Activated T-helper 1 cell treated with anti-CD3 and anti-CD28 coated beads, Interleukin-12 subunit alpha, Interleukin-12 subunit beta, Interleukin-2, Interleukin-4 antibody, amounts not matched to agents 30 ng/mL and 10 ng/mL and 1 ng/mL, durations not matched to agents 14 hours and 24 hours and 36 hours (primary cell): ENCODE measurements at places on chromosomes 2 and 18.

- no peak overlapping the region for H3K27ac ChIP-seq
- H3K36me3 ChIP-seq, result no peaks in the 10 kb centered on the region
- no peak overlapping the region for H3K4me3 ChIP-seq
- H3K27me3 ChIP-seq, result no peaks in the 10 kb centered on the region
- no peak for DNase-seq
Measured at GRCh38 chr2:162734866-162735265, 103.7 kb downstream of the KCNH7 start.

DNA sequence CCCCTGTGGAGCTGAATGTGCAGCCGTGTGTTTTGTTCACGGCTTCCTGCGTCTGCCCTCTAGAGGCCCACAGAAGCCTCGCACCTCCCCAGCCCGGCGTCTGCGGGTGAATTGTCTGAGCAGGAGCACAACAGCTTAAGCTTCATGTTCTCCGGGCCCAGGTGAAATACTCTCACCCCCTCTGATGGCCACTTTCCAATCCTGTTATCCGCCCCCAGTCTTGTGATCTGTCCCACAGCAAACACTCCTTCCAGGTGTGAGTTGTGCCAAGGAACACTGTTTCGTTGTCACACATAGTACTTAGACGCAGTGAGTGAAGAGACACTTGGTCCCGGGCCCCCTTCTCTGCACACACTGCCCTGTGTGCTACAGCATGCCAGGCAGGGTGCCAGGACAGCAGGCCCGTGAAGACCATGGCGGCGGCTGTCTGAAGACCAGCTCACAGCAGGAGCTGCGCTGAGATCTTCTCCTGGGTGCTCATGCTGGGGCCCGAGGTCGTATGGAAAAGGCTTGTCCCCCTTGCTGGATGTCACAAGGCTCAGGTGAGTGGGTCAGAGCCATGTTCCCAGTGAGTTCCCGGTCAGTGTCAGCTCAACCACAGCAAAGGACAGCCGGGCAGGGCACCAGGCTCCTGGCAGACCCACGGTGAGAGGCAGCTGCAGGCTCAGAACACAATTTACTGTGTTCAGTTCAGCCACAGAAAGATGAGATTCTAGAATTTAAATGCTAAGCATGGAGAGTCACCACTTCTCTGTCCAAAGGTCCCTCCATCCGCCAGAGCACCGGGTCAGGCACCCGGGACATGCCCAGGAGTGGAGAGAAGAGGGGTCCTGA lies 6.8 kb upstream of the PXDN start:
- no peak overlapping the region for H3K27ac ChIP-seq
- H3K4me1 ChIP-seq, result no peaks in the 10 kb centered on the region
- H3K36me3 ChIP-seq, result no peaks in the 10 kb centered on the region
- no peak overlapping the region for H3K4me3 ChIP-seq
- H3K27me3 ChIP-seq, result peaks cover 1% of the 10 kb centered on the region
- peak; percentile 11 for DNase-seq

GRCh38 chr2:222361787-222362186 lies 62.6 kb upstream of the SGPP2 start:
- H3K27ac ChIP-seq, result no peak overlapping the region
- H3K27me3 ChIP-seq, result peaks cover 2% of the 10 kb centered on the region
- no peak overlapping the region for H3K4me3 ChIP-seq

DNA sequence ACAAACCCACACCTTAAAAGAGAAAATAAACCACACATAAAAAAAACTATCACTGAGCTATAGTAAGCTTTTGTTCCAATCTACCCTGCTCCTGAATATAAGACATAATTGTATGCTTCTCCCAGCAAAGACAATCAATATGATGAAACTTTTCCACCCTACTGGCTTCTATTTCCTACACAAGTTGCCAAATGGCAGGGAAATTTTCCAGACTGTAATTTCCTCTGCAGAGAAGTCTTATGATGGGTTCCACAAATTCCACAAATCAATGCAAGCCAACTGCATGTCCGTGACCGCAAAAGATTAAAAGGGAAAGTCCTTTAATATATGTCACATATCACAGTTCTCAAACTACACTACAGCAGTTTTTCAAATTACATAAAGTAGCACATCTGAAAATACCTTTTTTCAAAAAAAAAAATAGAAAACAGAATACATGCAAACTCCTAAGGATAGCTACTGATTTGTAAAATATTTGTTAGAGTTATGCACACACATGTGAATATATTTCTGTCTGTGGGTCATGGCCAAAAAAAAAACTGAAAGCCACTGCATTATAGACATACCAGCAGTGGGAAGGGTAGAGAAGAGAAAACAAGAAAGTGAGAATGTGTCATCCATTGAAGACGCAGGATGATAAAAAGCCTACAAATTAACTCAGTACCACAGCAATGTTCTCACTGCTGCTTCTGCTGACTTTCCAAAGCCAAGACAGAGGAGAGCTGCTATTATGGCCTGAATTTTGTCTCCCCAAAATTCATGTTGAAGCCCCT lies 61.4 kb downstream of the RPL31 start:
- H3K27me3 ChIP-seq, result peaks cover 3% of the 10 kb centered on the region
- H3K36me3 ChIP-seq, result no peaks in the 10 kb centered on the region
- no peak overlapping the region for H3K27ac ChIP-seq
- no peak overlapping the region for H3K4me3 ChIP-seq
- DNase-seq, result no peak

- H3K4me1 ChIP-seq, result no peaks in the 10 kb centered on the region
- no peaks in the 10 kb centered on the region for H3K36me3 ChIP-seq
- no peak for DNase-seq
- H3K27ac ChIP-seq, result no peak overlapping the region
- peaks cover 16% of the 10 kb centered on the region for H3K27me3 ChIP-seq
- H3K4me3 ChIP-seq, result no peak overlapping the region
Measured at GRCh38 chr2:174282441-174282840, 34.1 kb upstream of the OLA1 start.

- H3K27ac ChIP-seq, result no peak overlapping the region
- no peaks in the 10 kb centered on the region for H3K27me3 ChIP-seq
- H3K4me1 ChIP-seq, result no peaks in the 10 kb centered on the region
Measured at GRCh38 chr18:24831871-24832665, 371.6 kb downstream of the HRH4 start.

- peaks cover 22% of the 10 kb centered on the region for H3K27me3 ChIP-seq
- H3K4me1 ChIP-seq, result no peaks in the 10 kb centered on the region
- no peak for DNase-seq
- H3K36me3 ChIP-seq, result no peaks in the 10 kb centered on the region
- H3K4me3 ChIP-seq, result no peak overlapping the region
Measured at GRCh38 chr2:96993367-96993766, 7.0 kb upstream of the FAM178B start.

DNA sequence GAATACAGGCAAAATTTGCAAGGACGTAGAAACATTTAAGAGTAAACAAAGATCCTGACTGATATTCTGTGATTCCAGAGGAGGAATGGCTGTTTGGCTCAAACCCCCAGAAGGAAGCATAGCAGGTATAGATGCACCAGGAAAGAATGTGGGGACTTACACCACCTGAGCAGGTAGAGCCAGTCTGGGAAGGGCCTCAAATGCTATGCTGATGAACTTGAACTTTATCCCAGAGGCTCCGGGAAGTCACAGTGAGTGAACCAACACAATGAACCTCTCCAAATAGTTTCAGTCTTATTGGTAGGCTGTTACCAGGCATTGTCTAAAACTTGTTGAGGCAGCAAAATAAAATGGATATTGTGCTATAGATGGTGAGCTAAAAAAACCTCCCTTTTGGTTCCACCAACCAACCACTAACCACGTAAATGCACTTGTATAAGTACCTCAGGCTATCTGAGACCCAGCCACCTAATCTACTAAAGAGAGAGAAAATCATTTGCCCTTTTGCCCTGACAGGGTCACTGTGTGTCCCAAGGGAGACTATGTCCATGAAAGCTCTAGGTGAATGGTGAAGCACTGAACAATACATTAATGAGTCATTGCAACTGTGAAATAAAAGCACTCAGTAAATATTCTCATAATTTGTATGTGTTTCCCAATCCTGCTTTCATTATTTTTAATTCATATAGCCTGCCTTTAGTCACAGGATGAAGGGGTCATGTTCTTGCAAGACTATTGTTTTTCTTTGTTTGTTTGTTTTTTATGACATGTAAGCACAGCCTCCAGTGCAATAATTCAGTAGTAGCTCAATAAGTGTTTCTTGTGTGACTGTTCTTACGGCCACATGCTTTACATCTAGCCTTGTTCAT lies 911.6 kb downstream of the EPHA4 start:
- H3K27me3 ChIP-seq, result no peaks in the 10 kb centered on the region
- H3K27ac ChIP-seq, result no peak overlapping the region
- no peak overlapping the region for H3K4me3 ChIP-seq

- H3K27ac ChIP-seq, result peak overlapping the region; percentile 41
- H3K36me3 ChIP-seq, result no peaks in the 10 kb centered on the region
- no peak for DNase-seq
- no peak overlapping the region for H3K4me3 ChIP-seq
- H3K27me3 ChIP-seq, result peaks cover 4% of the 10 kb centered on the region
Measured at GRCh38 chr2:38146275-38146906, 70.4 kb upstream of the CYP1B1 start.

- DNase-seq, result no peak
- no peak overlapping the region for H3K4me3 ChIP-seq
- peaks cover 12% of the 10 kb centered on the region for H3K27me3 ChIP-seq
- H3K36me3 ChIP-seq, result no peaks in the 10 kb centered on the region
Measured at GRCh38 chr18:402129-402528, 98.4 kb downstream of the COLEC12 start.

GRCh38 chr18:45828917-45829811 lies 3.7 kb downstream of the SIGLEC15 start:
- no peak for DNase-seq
- peaks cover 12% of the 10 kb centered on the region for H3K4me1 ChIP-seq
- no peaks in the 10 kb centered on the region for H3K36me3 ChIP-seq
- H3K27me3 ChIP-seq, result peaks cover 11% of the 10 kb centered on the region

GRCh38 chr2:225768741-225769140 lies 369.2 kb downstream of the NYAP2 start:
- no peak overlapping the region for H3K27ac ChIP-seq
- DNase-seq, result no peak
- H3K36me3 ChIP-seq, result no peaks in the 10 kb centered on the region

GRCh38 chr2:47724221-47724981 lies 58.5 kb upstream of the MSH6 start:
- no peak overlapping the region for H3K4me3 ChIP-seq
- H3K27me3 ChIP-seq, result peaks cover 2% of the 10 kb centered on the region
- no peaks in the 10 kb centered on the region for H3K4me1 ChIP-seq
- H3K36me3 ChIP-seq, result no peaks in the 10 kb centered on the region
- no peak overlapping the region for H3K27ac ChIP-seq

DNA sequence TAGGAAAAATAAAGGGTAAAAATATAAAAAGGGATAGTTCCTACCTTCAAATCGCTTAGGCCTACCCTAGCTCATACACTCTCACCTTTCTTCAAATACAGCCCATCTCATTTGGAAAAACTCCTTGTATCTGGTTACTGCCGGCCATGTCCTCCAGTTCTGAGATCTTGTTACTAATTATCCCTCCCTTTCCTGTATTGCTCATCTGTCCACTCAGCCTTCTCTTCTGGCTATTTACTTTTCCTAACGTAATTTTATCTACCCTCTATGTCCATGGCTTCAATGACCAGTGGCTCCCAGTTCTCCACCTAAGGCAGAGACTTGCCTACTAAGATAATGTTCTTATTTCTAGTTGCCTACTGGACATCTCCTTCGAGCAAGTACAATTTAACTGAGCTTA lies 342.9 kb upstream of the ACVR2A start:
- H3K4me1 ChIP-seq, result peaks cover 59% of the 10 kb centered on the region
- H3K27me3 ChIP-seq, result no peaks in the 10 kb centered on the region
- peaks cover 4% of the 10 kb centered on the region for H3K36me3 ChIP-seq
- no peak overlapping the region for H3K27ac ChIP-seq
- DNase-seq, result no peak

GRCh38 chr2:216289470-216289869 lies 82.8 kb downstream of the MARCHF4 start:
- H3K36me3 ChIP-seq, result no peaks in the 10 kb centered on the region
- no peaks in the 10 kb centered on the region for H3K4me1 ChIP-seq
- H3K27me3 ChIP-seq, result peaks cover 4% of the 10 kb centered on the region
- H3K4me3 ChIP-seq, result no peak overlapping the region

GRCh38 chr2:47735912-47736311 lies 47.0 kb upstream of the MSH6 start:
- H3K36me3 ChIP-seq, result no peaks in the 10 kb centered on the region
- no peak for DNase-seq
- H3K4me1 ChIP-seq, result no peaks in the 10 kb centered on the region
- no peak overlapping the region for H3K4me3 ChIP-seq

DNA sequence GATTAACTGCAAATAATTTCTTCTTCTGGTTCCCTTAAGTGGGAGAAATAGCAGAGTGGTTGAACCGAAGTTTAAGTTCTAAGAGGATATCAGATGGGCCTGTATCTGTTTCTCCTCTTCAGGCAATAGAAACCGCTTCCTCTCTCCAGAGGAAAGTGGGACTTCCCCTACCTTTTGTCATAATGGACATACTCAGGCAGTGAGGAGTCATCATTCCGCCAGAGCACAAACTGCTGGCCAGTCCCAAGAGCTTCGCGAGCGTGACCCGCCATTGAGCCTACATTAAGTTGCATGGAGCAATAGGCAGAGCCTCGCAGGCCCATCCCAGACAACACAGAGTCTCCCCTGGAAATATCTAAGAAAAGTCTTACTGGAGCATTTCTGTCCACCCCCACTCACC lies 158.9 kb downstream of the LDLRAD4 start:
- peak; percentile 36 for DNase-seq
- H3K4me1 ChIP-seq, result peaks cover 79% of the 10 kb centered on the region
- peak overlapping the region; percentile 74 for H3K4me3 ChIP-seq
- no peaks in the 10 kb centered on the region for H3K36me3 ChIP-seq
- H3K27ac ChIP-seq, result peak overlapping the region; percentile 95

GRCh38 chr2:42904576-42904876 lies 112.1 kb upstream of the HAAO start:
- no peaks in the 10 kb centered on the region for H3K4me1 ChIP-seq
- H3K27me3 ChIP-seq, result peaks cover 6% of the 10 kb centered on the region
- H3K27ac ChIP-seq, result no peak overlapping the region
- DNase-seq, result no peak
- H3K36me3 ChIP-seq, result no peaks in the 10 kb centered on the region

- no peaks in the 10 kb centered on the region for H3K36me3 ChIP-seq
- DNase-seq, result no peak
- no peak overlapping the region for H3K27ac ChIP-seq
- peaks cover 2% of the 10 kb centered on the region for H3K27me3 ChIP-seq
- H3K4me1 ChIP-seq, result peaks cover 7% of the 10 kb centered on the region
Measured at GRCh38 chr18:10012526-10012925, 98.7 kb downstream of the VAPA start.

DNA sequence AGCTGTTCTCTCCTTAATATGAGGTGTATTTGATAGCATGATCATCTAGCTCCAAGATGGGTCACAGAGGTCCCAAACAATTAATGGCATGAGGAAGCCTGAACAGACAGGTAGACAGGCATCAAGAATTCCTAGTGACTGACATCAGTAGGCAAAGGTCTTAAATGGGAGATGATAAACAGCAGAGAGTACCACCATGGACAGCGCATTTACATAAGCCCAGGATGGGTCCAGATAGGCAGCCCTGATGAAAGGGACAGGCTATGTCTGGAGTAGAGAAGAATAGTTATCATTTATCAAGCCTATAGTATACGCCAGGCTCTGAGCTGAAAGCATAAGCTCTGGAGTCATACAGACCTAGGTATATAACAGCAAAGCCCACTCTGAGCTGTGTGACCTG lies 434.7 kb upstream of the SETBP1 start:
- no peaks in the 10 kb centered on the region for H3K4me1 ChIP-seq
- no peak overlapping the region for H3K4me3 ChIP-seq
- H3K27ac ChIP-seq, result no peak overlapping the region
- H3K36me3 ChIP-seq, result no peaks in the 10 kb centered on the region
- no peaks in the 10 kb centered on the region for H3K27me3 ChIP-seq

GRCh38 chr2:173397539-173397938 lies 42.9 kb downstream of the CDCA7 start:
- H3K27me3 ChIP-seq, result peaks cover 54% of the 10 kb centered on the region
- no peak for DNase-seq
- no peak overlapping the region for H3K4me3 ChIP-seq

GRCh38 chr2:182142062-182142461 lies 156.4 kb downstream of the PPP1R1C start:
- H3K36me3 ChIP-seq, result no peaks in the 10 kb centered on the region
- no peak for DNase-seq
- H3K4me1 ChIP-seq, result no peaks in the 10 kb centered on the region
- H3K27ac ChIP-seq, result no peak overlapping the region
- H3K4me3 ChIP-seq, result no peak overlapping the region
